ENCODE measurements at places on chromosomes 3 and 15.

DNA sequence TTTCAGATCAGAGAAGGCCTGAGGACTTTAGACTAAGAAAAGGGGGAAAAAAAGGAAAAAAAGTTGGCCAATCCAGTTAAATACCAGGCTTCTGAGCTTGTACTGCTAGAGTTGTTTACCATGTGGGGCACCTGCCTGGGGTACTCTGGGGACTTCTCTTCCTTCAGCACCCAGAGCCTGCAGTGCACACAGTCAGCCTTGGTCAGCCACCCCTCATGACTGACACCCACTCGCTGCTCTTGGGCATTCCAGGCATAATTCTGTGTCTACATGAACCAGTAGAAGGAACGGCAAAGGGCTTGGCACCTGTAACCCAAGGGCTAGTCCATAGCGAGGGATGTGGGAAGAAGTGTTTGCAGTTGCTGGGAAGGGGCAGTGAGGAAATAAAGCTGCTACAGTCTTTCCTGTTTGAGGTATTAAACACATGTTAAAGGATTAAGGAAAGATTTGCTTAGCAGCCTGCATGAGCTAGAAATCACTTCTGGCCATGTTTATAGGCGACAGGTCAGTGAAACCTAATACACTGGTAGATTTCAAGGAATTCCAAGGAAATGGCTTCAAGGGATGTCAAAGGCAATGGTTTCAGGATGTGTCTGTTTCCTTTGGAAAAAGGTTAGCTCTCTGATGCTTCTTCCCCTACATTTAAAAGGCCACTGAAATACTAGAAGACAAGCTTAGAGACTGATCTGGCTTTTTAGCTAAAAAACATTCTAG is 232.5 kb downstream of the CHST2 start:
- DNase-seq: peak; percentile 73

GRCh38 chr3:171811913-171812335 is 1.6 kb upstream of the PLD1 start:
- DNase-seq: no peak

DNA sequence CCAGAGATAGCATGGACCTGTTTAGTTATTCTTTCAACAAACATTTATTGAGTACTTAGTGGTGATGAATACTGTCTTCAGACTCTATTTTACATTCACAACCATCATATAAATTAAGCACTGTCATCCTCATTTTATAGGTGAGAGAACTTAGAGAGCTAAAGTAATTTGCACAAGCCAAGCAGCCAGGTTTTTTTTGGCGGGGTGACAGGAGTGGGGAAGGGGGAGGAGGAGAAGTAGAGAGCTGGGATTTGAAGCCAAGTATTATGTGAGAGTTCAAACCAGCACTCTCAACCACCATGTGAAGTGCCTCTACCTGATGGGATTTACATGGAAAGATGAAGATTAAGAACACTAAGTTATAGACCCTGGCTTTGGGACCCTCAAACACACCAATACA is 547.4 kb upstream of the IL12A start:
- DNase-seq: no peak

DNA sequence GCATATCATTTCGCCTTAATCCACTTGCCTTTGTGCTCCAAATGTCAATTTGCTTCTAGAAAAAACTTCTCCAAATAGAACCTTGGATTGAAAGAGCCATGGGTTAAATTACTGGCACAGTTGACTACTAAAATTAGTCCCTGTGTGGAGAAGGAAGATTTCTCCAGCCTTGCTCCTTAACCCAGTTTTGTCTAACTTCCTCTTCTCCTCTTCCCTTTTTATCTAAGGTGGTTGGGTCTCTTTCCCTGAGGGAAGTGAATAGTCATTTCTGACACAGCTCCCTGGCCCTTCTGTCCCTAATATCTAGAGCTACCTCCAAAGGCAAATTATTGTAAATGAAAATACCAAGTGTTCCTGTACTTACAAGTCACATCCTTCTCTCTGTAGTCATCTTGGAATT is 527.9 kb upstream of the TBL1XR1 start:
- no peak for DNase-seq

DNA sequence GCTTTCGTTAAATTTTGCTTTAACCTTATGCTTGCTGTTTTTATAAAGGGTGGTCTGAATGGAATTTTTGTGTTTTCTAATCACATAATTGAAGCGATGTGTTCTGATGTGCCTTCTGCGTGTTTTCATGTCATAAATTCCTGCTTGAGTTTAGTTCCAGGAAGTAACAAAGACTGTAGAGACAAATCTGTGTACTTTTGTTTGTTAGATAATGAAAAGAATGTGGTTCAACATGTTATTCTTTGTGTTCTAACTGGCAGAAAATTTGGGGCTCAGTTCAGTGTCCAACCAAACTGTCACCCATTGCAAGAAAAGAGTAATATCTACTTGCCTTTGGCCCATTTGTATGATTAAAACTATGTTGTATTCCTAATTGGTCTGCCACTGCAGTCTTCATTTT is 324.0 kb downstream of the DIPK2A start:
- DNase-seq: no peak

- DNase-seq: no peak
Observed at GRCh38 chr3:126911162-126912026, 71.5 kb upstream of the PLXNA1 start.

- DNase-seq: no peak
Observed at GRCh38 chr3:168213920-168214319, 118.2 kb upstream of the GOLIM4 start.

DNA sequence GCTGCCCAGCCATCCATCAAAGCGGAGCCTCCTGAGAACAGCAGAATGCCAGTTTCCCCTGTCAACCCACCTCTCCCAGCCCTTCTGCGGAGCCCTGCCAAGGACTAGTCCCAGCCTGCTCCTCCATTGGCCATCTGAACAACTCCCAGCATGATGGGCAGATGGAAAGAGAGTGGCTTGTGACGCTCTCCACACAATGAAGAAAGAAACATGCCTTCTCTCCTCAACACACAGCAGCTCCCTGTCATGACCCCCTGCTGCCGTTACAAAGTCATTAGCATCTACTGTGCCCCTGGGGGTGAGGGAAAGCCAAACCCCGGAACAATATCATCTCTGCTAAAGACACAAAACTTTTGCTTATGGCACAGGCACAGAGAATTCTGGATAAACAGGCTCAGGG is 33.6 kb downstream of the MECOM start:
- DNase-seq: no peak

- peak; percentile 31 for DNase-seq
Observed at GRCh38 chr3:118011910-118012309, 1022.7 kb downstream of the IGSF11 start.

GRCh38 chr3:21484828-21485144 is 266.2 kb downstream of the ZNF385D start:
- no peak for DNase-seq

GRCh38 chr3:45464336-45465170 is 76.2 kb downstream of the LARS2 start:
- DNase-seq: no peak

- DNase-seq: no peak
Observed at GRCh38 chr3:38313263-38313662, 31.2 kb downstream of the SLC22A14 start.

- no peak for DNase-seq
Observed at GRCh38 chr3:183898028-183898431, 13.3 kb upstream of the PARL start.

DNA sequence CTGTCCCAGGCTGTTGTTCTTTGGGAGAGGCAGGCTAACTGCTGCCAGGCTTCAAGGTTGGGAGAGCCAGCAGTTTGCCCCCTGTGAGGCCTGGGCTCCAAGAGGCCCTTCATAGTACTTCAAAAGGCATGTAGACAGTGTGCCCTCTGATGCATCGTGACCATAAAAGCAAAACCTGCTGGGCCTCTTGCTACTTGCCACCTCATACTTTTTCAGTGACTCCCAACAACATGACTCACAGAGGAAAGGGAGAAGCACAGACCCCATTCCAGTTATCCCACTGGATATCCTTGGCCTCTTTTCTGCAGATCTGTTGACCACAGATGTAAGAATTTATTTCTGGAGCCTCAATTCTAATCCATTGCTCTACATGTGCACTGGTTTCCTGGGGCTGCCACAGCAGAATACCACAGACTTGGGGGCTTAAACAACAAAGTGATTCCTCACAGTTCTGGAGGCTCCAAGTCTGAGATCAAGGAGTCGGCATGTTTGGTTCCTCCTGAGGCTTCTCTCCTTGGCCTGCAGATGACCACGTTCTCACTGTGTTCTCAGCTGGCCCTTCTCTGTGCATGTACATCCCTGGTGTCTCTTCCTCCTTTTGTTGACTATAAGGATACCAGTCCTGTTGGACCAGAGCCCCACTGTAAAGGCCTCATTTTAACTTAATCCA is 8.9 kb upstream of the NSMCE3 start:
- DNase-seq: peak; percentile 54

DNA sequence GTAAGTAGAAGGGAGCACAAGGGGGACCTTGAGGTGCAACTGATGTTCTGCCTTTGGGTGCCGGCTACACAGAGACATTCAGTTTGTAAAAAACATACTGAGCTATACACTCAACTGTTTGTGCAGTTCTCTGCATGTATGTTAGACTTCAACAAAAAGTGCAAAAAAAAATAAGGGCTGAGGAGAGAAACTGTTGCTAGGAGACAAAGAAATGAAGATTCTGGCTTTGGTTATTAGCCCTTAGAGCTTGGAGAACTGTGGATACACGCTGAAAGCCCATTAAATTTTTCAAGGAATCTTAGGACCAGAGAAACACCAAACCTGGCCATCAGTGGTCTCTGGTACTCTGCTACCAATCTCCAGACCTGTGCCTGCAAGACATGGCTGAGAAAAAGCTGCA is 207.6 kb upstream of the NSMCE3 start:
- no peak for DNase-seq

- peak; percentile 52 for DNase-seq
Observed at GRCh38 chr3:129829640-129830039, 63.9 kb downstream of the TMCC1 start.

DNA sequence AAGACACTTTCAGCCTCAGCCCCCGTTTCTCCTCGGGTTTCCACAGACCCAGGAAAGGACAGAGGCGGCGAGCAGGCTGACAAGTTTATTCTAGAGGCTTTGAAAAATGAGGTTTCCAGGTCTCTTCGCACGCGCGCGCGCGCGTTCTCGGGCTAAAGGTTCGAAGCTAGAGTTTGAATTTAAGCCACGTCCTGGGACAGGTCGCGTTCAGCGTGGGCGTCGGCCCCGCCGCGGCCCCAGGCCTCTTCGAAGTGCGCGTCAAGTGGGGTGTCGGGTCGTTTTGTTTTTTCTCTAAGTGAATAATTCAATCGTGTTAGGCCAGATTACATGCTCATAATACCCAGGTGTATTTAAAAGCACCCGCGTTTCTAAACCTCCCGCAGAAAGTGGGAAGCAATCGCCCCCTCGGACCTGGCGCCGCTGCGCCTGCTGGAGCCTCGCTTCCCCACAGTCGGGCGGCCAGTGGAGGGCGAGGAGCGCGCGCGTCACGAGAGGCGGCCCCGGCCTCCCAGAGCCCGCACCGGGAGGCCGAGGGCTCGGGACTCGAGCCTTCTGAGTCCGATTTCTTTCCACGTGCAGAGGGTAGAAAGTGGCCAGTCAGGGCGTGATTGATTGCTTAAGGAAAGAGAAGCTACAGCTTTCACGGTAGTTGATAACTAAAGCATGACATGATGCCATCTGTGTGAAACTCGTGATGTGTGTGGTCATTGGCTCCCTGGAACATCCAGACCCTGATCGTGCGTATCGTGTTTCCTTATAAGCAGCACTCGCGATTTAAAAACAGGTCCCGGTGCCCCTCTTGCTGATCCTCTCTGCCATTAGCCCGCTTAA is 15.8 kb upstream of the SOX2 start:
- DNase-seq: no peak

GRCh38 chr3:66606868-66607267 is 106.0 kb upstream of the LRIG1 start:
- DNase-seq: no peak

- no peak for DNase-seq
Observed at GRCh38 chr15:78000091-78000926, 77.2 kb downstream of the TBC1D2B start.

DNA sequence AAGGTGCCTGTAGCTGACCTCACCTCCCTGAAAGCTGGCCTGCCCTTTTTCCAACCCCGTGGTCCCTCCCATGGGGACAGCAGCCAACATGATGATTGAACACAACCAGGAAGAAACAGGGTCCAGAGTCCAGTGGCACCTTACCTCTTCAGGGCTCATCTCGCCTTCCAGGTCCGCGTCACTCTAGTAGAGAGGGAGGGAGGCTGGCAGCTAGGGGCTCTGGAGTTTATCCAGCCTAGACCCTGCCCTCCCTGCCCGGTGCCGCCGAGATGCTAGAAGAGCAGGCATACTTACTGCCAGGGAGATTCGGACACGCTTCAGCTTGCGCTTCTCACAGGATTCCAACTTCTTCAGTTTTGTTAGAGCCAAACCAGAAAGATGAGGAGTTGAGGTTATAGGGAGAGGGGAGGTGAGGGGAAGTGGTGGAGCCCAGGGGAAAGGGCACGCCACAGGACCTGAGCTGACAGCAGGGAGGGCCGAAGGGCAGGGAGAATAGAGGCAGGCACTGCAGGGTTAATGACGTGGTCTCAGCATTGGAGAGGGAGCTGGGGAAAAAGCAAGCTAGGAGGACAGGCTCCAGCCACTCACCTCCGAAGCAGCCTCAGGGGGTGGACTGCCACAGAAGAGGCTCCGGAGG is 9.1 kb downstream of the CLCN2 start:
- no peak for DNase-seq

DNA sequence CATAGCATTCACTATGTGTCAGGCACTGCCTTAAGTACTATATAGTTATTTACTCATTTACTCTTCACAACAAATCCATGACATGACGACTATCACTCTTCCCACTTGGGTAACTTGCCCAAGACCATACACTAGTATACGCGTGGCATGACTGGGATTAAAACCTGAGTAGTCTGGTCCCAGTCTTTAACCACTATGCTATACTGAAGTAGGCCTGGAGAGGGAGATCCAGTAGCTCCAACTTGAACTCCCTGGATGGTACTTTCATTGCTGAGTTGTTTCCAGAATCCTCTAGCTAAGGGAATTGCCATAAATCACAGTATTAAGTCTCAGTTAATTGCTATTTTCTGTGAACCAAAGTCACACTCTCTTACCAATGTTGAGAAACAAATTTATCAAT is 116.2 kb upstream of the LSAMP start:
- DNase-seq: no peak

GRCh38 chr15:68503213-68503612 is 71.2 kb upstream of the ITGA11 start:
- DNase-seq: no peak

GRCh38 chr3:171591070-171591469 is 130.9 kb upstream of the TNIK start:
- DNase-seq: no peak

Data from retinal pigment epithelial cell (primary cell).